ENCODE measurements at places on chromosomes 13 and 19.

- no peak for DNase-seq
Observed at GRCh38 chr19:22261596-22261995, 24.6 kb upstream of the ZNF729 start.

DNA sequence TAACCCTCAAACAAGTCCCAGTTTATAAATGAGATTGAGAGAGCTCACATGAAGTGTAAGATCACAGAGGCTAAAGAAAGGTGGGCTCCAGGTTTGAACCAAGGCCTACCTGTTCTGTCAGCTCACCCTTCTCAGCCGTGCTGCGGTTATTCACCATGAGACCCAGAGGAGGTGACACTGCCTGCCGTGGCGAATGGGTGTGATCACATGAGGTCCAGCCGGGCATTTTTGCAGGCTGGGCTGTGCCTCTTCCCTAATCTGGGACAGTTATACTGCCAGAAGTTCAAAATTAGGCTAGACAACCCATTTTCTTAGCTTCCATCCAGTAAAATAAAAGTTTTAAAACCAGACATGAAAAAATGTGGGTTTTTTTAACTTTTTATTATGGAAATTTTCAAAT lies 146.8 kb downstream of the FOXO1 start:
- no peak for DNase-seq

DNA sequence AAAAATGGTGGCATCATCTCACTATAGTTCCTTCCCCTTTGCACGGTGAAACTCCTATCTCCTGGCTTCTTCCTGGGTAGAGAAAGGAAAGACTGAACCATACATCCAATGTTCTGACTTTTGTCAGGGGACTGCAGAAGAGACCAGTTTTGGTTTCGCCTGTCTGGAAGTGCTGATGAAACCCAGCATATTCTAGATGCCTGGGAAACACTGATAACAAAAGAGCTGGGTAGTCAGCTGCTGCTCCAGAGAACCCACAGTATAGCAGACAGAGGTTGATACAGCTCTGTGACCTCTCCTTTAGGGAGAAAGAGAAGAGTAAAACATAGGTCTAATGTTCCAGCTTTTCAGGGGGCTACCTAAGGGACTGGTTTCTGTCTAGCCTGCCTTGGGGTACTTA lies 695.3 kb downstream of the DIAPH3 start:
- no peak for DNase-seq

DNA sequence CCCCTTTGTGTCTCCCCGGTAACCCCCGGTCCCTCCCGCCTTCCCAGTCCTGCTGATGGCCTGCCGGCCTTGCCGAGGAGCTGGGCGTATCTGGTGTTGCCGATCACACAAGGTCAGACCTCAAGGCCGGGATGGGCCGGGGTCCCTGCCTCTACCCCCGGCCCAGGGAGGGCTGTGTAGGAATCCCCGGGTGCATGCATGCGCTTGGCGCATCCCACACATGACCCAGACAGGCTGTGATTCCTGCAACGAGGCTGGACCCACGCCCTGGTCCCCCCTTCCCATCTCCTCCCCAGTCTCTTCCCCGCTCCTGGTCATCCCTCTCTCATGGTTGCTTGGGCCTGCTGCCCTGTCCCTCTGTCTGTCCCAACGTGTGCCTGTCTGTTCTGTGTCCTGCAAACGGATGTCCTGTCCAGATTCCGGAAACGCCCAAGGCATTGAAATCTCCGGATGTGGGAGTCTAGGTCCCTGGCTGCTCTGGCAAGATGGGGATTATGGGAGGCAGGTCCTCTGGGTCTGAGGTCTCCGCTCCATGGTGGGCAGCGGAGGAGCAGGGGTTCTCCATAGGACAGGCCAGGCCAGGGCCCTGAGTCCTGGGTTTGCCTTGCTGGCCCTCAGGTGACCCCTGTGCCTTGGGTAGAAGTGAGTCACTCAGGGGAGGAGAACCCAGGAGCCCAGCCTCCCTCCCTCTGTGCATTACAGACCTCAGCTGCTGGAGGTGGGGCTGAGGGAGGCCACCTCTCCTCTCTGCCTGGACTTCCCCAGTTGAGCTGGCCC lies 1.6 kb downstream of the PKN1 start:
- peak; percentile 94 for DNase-seq

DNA sequence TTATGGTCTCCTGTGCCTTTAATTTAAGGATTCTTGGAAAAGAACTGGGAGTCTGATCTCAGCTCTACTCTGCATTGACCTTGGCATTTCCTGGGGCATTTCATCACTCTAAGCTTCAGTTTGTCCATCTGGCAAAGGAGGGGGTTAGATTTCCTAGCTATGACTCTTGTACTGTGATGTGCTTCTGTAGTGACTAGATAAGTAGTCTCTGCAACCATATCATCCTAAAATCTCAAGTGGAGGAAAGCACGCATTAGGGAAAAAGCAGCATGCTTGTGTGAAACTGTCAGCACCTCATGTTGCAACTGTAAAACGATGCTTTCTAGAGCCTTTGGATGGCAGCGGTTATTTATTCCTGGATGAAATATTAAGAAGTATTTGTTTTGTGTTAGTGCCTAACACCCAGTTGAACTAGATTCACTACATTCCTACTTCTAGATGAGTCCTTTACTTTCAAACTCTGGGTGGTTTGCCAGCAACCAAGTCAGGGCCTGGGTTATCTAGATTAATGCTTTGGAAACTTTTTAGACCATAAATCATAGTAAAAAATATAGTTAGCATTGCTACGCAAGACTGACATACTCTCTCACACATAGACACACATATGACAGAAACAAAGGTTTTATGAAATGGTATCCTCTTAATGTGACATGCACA lies 6.8 kb downstream of the WDFY2 start:
- peak; percentile 92 for DNase-seq

- peak; percentile 32 for DNase-seq
Observed at GRCh38 chr13:27954406-27954851, 14.7 kb downstream of the CDX2 start.

GRCh38 chr13:113506025-113506685 lies 15.6 kb upstream of the DCUN1D2 start:
- no peak for DNase-seq

GRCh38 chr19:1396019-1396767 lies 5.1 kb downstream of the GAMT start:
- DNase-seq, result no peak

- peak; percentile 73 for DNase-seq
Observed at GRCh38 chr19:47247308-47247990, 8.9 kb upstream of the CCDC9 start.

DNA sequence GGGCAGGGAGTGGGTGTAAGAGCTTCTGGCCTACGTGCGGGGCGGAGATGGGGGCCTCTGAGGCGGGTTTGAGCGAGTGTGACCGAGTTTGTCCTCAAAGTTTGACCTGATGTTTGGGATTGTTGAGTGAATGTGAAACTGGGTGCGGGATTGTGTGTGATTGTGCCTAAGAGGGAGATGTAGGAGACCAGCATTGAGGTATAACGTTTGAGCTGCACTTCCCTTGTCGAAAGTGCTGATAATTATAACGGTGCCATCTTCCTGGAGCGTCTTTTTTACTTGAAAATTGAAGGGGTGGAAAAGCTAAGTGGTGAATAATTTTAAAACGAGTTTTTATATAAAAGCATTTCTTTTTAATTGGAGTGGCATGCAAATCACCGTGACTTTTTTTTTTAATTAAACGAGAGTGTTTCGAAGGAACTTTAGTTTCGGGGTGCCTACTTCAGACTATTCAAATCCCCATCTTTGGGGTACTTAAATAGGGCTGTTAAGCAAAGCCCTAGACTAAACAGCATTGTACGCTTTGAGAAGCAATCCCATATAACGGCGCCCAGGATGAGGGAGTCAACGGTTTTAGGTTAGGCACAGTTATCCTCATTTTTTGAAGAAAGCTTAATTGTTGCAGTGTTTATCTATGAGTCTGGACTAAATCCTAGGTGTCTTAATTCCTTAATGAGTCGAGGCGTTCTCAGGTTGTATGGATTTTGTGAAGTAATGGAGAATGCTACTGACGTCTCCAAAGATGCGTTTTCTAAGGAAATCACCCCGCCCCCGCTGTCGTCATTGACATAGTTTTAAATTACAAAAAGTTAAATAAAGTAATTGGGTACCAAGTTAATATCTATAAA lies 594 bp downstream of the ZNF146 start:
- DNase-seq, result peak; percentile 70
